ENCODE measurements at places on chromosomes 5 and 9.

DNA sequence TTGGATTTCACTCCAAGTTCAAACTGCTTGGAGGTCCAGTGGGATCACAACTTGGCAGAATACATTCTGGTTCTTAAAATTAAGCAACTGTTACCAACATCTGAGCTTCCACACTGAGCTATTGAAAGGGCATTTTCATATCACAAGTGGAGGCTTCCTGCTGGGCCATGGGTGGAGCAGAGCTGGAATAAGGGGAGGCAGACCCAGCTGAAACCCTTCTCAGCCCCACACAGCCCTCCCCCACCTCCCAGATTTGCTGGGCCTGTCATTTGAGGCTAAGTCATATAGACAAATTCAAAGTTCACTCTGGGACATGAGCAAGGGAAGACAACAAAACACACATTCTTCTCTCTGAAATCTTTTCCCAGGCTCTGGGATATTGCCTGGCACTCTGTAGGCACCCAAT lies 79.9 kb downstream of the ACTL7B start:
- DNase-seq, result no peak

- no peak for DNase-seq
Observed at GRCh38 chr5:157677931-157678330, 6.6 kb downstream of the C5orf52 start.

- no peak for DNase-seq
Observed at GRCh38 chr5:159682623-159683022, 233.7 kb upstream of the ADRA1B start.

DNA sequence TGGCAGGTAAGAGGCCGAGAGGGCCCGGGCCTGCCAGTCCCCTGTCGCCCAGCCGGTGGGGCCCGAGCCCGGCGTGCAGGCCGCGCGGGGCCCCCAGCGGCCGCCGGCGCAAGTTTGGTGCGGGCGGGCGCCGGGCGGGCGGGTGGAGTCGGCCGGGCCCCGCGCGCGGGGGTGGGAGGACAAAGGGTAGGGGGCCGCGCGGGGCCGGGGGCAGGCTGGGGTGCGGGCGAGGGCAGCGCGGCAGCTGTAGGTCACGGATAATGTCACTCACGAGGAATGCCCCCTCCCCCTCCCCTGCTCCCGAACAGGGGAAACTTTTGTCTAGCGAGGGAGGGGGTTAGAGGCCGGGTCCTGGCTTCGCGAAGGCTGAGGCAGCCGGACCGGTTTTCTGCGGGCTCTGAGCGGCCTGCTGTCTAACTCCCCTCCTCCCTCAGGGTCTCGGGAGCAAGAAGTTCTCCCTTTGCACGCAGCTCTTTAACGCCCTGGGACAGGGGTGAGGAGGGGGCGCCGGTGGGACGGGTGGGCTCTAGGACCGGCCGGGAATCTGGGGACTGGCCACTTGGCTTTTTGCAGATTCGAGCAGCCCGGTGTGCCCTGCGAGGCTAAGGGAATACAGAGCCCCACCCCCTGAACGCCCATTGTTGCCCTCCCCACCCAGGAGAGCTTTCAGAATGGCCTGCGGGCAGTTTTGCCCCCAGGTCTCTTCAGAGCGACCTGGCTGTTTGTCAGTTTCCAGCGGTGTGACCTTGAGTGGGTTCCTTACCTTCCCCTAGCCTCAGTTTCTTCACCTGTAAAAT lies 21.3 kb upstream of the NDST1 start:
- peak; percentile 20 for DNase-seq

GRCh38 chr5:31731016-31731415 lies 92.1 kb downstream of the PDZD2 start:
- DNase-seq, result no peak

GRCh38 chr5:179224741-179225140 lies 120.5 kb downstream of the ADAMTS2 start:
- no peak for DNase-seq

DNA sequence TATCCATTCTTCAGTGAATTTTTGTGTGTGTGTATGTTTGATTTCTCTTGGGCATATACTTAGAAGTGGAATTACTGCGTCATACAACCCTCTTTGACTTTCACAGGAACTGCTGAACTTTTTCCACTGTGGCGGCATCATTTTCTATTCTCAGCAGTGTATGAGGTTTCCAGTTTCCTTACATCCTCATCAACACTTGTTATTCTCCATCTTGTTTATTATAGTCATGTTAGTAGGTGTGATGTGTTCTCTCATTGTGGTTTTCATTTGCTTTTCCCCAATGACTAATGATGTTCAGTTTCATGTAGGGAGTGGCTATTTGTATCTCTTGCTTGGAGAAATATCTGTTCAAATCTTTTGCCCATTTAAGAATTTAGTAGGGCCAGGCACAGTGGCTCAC lies 2.6 kb downstream of the ZNF79 start:
- DNase-seq, result no peak

DNA sequence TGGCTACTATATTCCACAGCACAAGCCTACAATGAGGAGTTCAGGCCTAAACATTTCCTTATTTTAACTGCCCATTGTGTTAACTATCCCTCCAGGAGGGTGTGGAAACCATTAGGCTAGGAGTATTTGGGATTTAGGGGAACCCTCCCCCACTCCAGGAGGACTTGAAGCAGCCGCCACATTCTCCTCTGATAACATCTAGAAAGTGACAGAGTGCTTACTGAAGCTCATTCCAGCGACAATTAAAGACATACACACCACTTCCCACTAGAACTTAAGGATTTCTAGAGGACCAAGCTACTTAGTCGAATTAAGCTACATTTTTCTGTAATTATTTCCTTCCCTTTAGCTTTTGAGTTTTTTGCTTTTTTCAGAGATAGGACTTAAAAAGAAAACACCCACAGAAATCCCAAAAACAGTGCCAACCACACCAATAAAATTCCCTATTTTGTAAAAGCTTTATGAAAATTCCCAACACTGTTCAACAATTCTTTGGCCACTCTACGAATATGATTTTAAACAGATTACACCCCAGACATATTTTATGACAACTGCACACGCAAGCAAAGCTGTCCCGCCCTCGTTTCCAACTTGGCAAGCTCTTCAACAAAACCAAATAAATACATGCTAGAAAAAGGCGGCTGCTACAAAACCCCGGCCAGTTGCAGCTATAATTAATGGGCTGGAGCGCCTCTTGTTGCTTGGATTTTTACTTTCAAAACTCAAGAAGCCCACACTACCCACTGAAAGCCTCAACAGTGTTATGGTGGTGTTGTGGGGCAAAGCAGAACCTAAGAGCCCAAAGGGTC lies 4.5 kb downstream of the ROR2 start:
- DNase-seq, result no peak

DNA sequence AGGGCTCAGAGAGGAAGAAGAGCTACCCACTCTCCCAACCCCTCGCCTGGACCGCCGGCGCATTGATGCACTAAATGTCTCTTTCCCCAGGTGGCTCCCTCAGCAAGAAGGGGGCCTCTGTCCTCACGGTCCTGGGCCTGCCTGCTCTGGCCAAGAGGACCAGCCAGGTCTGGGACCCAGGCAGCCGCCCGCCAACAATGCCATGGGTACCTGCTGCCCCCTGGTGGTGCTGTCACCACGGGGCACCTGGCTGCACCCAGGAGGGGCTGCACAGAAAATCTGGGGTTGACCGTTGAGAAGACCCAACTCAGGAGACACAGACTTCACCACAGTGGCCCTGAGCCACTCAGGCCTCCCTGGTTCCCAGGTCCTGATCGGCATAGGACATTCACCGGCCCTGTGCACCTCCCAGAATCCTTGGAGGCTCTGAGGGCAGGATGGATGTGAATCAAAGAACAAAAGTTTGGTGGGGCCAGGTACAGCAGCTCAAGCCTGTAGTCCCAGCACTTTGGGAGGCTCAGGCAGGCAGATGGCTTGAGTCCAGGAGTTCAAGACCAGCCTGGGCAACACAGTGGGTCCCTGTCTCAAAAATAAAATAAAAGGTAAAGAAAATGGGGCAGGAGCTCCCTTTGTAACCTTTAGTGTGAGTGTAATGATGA lies 2.4 kb upstream of the VAV2 start:
- peak; percentile 67 for DNase-seq

- no peak for DNase-seq
Observed at GRCh38 chr5:169333518-169333917, 32.6 kb upstream of the SLIT3 start.

- no peak for DNase-seq
Observed at GRCh38 chr5:124341066-124341858, 405.2 kb downstream of the ZNF608 start.

- DNase-seq, result no peak
Observed at GRCh38 chr5:132205385-132206125, 22.1 kb downstream of the P4HA2 start.

DNA sequence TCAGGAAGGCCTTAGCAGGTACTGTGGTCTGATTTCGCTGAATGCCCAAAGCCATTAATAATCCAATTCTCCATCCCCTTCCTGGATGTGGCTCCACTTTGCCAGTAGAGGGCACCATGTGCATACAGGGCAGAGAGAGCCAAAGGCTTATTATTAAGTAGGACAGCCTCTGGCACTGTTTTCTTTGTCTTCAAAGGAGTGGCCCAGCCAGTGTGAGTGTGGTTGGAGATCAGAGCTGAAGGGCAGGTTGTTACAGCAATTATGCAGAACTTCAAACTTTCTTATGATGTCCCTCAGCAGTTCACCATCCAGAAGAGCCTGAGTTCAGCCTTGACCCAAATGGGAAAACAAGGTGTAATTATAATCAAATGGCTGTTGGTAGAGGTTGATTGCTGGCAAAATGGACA lies 38.6 kb upstream of the CEMIP2 start:
- DNase-seq, result peak; percentile 69

GRCh38 chr9:134053941-134054761 lies 13.7 kb downstream of the BRD3 start:
- no peak for DNase-seq

DNA sequence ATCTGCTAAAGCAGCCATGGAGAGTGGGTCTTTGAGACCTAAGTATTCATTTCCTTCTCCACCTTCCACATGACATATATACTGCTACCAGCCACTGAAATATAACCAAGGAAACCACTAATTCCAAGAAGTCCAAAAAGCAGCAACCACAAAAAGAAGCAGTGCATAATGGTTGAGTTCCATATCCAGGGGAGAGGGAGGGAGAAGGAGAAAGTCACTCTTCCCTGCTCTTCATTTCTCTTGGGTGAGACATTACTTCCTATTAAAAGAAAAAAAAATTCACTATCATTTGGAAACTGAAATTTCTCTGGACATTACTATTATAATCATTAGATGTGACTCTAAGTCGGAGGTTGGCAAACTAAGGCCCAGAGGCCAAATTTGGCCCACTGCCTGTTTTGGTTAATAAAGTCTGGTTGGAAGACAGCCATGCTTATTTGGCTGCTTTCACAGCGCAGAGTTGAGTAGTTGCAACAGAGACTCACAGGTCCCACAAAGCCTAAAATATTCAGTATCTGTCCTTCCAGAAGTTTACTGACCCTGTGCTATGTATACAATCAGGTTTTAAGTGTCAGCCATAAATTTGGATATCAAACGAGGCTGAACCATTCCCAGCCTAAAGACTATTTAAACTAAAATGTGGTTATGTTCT lies 168.6 kb downstream of the MPDZ start:
- DNase-seq, result no peak

DNA sequence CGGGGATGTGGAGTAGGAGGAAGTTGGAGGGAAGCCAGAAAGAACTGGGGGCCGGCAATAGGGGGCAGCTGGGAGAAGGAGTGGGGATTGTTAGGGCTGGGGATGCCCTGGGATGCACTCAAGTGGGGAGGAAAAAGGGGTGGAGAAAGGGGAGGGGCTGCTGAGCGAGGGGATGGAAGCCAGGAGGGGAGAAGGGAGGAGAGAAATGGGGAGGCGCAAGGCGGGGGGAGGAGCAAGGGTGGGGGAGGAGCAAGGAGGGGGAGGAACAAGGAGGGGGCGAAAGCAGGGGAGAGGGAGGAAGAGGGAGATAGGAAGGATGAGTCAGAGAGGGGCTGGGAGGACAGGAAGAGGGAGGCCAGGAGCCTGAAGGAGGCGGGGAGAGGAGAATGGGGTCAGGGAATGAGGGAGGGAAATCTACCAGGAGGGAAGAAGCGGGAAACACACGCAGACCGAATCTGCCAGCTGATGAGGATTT lies 1.6 kb downstream of the IRX4 start:
- DNase-seq, result no peak

DNA sequence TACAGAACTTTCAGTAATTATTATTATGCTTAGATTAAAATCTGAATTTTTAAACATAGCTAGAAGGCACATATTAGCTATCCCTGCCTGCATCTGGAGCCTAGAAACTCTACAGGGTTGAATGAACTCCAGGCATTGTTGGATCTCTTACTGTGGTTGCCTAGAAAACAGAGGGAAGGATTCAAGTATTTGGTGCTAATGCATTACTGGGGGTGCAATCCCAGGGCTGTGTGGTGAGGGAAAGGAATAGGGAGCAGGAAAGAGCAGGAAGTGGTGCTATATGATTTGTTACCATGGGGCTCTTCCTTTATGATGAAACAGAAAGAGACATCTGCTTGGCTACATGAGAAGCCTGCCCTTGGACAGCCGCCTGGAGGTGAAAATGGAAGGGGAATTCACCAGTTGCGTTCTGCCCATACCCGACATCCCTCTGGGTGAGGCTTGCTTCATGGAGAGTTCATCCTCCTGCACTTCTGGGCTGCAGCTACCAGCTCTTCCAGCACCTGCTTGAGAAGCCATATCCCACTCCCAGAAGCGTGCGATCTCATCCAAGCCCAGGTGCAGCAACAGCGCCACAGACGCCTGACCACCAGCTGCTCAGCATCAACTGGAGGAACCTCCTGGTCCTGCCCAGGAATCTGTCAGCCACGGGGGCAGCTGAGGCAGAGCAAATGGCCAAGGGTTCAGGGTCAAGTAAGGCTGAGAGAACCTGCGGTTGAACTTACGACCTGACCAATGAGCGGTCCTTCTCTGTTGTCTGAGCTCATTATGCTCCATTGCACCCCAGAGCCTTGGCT lies 362.8 kb downstream of the SEMA5A start:
- DNase-seq, result no peak

- no peak for DNase-seq
Observed at GRCh38 chr5:156654444-156654843, 195.7 kb upstream of the PPP1R2B start.

DNA sequence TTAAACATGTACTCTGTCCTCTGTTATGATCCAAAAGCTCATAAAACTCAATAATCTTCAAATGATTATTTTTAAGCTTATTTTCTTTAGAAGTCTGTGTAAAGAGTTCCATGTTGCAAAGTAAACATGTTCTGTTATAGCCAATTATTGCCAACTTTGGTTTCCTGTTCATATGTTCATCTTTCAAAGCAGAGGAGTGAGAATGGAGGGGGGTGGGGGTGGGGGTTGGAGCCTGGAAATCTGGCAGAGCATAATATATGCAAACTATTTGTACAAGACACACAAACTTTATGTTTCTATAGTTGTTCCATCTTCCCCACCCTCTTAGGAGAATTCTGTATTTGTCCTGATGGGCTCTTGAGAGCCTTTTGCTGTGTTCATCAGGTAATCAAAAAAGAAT lies 135.0 kb downstream of the STARD4 start:
- no peak for DNase-seq
